ENCODE measurements at places on chromosomes 7 and 10.

- DNase-seq, result no peak
Observed at GRCh38 chr7:154650275-154650674, 352.6 kb downstream of the PAXIP1 start.

DNA sequence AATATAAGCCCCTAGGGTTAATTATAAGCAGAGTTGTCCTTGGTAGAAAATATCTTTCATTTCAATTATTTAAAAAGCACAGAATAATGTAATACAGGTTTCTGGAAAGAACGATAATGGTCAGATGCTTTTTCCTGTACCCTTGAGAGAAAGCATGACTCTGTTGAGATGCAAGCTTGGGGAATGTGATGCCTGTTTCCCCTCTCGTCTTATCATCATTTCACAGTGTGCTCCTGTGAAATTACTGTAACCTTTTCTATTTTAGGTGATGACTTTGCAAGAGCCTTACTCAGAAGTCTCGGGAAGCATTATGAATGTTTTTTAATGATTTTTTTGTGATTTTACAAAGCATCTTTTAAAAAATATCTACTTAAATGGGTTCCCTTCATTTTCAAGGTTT is 243.0 kb downstream of the POLR1F start:
- DNase-seq, result no peak

DNA sequence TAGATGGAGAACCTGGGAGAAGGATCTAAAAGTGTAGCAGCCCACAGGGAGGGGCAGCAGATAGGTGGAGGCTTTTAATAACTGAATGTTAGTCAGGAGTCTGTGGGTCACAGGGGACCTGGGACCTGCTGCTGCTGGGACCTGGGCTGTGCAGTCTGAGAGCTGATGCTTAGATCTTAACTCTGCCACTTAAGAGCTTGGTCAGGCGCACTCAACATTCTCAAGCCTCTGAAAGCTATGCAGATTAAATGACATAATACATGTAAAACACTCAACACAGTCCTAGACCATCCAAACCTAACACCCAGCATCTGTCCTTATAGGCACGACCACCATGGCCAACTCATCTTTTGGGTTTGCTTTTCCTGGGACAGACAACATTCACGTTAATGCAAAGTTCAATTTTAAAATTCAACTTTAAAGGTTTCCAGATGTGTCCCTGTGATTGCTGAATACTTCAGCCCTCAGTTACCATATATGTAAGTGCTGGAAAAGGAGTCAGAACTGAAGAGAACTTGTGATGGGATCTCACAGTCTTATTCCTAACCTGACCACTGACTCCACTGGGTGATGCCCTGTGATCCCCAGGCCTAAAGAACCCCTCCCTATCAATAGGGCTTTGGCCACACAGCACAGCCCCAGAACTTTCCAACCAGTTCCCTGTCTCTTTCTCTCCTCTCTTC is 321.0 kb downstream of the PLXNA4 start:
- DNase-seq, result no peak

DNA sequence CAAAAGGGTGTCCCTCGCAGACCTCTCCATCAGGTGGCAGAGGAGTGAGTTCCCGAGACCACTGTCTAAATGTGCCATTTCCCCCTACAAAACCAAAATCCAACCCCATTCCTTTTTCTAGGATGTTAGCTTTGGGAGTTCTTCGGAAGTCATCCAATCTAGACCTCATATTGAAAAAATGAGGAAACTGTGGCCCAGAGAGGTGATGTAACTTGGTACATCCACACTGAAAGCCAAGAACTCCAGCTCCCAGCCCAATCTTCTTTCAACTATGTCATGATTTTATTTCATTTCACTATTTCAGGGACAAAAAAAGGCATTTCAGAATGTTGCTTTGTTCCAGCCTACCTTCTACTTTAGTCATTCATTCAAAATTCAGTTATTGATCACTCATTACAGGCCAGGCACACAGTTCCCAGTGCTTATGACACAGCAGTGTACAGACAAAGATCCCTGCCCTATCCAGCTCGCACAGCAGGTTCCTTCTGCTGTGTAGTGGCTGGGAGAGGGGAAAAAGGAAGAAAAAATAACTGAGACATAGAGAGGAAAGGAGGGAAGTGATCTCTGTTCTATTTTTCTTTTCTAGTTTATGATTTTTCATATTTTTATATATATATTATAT is 35.8 kb downstream of the SCRN1 start:
- DNase-seq, result no peak

DNA sequence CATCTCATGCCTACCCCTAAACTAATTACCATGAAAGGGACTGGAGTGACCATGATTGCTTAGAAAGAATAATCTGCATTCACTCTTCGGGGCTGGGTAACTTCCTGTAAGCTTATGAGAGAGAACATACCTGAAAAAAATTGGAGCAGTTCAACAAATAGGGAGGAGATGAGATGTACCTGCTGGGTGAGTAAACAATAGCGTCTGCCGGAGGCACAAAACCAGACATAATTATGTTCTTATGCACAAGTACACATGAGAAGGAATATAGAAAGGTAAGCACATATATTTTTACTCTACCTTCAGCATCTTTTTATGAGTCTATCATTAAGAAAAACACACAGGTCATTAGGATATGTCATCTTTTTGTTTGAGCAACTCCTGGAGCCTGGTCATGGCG is 224.6 kb upstream of the FERD3L start:
- DNase-seq, result no peak

DNA sequence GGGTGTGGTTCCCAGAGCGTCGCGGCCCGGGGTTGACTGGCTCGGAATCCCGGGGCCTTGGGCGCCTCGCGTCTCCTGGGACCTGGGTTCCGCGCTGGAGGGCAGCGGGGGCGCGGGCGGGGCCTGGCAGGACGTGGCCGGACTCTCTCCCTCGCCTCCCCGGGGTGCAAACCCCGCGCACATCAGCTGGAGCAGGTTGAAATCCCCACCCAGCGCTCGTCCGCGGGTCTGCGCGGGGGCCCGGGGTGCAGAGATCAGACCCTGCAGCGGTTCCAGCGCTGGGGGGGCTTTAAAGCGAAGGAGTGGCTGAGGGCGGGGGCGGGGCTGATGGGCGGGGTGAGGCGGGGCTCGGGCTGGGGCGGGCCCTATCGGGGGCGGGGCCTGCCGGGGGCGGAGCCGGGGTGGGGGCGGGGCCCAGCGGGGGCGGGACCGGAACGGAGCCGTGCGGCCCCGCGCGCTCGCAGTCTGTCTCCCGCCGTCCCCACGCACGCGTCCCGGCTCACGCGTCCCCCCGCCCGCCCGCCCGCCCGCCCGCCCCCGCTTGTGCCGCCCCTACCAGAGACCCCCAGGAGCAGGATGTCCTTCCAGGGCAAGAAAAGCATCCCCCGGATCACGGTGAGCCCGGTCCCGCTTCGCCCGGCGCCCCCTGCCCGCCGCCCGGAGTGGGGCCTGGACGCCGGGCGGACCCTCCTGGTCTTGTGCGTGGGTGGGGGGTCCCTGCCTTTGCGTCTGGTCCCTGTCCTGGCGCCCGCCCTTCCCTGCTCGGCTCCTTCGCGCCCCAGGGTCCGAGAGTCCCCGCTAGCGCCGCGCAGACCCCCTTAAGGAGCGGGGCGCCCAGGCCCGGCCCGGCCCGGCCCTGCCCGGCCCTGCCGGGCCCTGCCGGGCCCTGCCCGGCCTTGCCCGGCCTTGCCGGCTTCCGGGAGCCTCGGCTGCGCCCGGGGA is at the start of gene DPYSL4:
DPYSL4 (plus strand) TSS at position 461 of the 942 bp plus-strand sequence; CDS start at position 577, 116 bp downstream.
- peak; percentile 15 for DNase-seq

DNA sequence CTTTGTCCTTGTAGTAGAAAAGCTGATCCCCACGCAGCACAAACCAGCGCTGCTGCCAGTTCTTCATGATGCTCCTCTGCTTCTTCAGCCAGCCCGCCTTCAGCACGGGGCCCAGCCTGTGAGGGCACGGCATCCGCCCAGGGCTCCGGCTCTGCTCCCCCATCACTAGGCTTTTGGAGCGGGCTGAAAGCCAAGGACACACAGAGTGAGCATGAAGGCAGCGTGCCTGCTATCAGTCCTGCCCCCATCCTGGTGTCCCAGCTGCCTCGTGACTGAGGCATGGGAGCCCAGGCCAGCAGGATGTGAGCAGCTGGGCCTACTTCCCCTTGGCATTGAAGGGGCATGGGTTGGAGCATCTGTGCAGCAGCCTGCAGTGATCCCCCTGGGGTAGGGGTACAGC is 21.9 kb downstream of the ARHGAP22 start:
- DNase-seq, result no peak

- DNase-seq, result no peak
Observed at GRCh38 chr10:117431160-117431559, 55.9 kb upstream of the PDZD8 start.

DNA sequence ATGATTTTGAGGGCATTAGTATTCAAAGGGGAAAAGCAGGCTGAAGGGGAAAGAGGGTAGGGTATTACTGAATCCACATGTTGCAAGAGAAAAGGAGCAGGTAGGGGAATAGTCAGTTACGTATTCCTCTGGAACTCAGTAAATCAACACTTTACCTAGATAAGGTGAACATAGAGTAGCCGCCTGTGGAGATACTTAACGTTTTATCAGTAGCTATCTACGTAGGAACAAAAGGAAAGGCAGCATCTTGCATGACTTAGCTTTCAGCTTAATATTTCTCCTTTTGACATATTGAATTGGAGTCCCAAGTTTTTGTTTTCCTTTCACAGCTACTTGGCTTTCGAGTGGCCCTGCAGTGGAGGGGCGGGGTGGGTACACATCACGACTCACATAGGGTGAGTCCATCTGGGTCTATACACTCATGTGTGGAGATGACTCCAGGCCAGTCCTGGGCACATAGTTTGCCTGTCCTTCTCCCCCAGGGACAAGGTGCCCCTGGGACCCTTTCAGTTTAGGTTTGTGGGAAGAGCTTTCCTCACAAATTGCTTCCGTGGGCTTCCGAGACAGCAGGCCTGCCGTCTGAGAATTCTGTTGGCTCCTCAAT is 48.1 kb downstream of the CCNY start:
- DNase-seq, result no peak

GRCh38 chr7:36303202-36304098 is 86.2 kb upstream of the ANLN start:
- no peak for DNase-seq

DNA sequence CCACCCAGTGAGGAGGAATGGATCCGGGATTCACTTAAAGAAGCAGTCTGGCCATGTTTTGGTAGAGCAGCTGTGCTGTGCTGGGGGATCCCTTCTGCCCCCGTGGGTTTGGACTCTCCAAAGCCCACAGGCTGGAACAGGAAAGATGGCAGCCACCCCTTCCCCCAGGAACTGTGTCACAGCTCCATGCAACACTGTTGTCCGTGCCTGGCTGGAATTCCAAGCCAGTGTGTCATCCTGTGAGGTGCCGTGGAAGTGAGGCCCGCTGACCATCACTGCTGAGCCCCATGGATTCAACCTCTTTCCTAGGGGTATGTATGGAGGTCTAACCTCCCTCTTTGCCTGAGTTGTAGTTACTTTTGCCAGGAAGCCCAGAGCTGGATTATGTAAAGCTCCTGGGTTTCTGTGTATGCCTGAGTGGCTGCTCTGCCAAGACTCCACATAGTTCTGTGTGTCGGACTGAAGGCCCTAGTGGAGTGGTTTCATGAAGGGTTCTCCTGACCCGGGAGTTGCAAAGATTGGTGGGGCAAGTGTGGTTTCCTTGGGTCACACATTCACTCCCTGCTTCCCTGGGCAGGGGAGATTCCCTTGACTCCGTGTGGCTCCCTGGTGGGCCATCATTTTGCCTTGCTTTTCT is 35.1 kb upstream of the PCGF5 start:
- DNase-seq, result no peak

GRCh38 chr7:39720586-39720985 is 97.2 kb downstream of the RALA start:
- no peak for DNase-seq

DNA sequence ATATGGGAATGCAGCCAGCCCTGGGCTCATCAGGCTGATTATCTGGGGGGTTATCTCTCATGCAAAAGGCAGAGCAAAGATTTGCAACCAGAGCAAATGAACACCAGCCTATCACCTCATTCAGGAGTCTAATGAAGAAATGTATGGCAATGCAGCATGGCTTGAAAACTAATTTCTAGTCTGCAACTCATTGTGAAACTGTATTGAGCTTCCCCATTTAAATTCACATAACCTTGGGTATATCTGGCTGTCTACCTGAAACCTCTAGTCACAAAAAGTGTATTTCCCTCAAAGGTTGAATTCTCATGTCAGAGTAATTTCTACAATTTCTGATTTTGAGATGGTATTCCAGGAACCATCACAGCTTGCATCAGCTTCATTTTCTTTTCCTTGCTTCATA is 240.0 kb downstream of the SDHAF3 start:
- no peak for DNase-seq

- DNase-seq, result no peak
Observed at GRCh38 chr7:16811551-16811950, 6.8 kb upstream of the AGR2 start.

DNA sequence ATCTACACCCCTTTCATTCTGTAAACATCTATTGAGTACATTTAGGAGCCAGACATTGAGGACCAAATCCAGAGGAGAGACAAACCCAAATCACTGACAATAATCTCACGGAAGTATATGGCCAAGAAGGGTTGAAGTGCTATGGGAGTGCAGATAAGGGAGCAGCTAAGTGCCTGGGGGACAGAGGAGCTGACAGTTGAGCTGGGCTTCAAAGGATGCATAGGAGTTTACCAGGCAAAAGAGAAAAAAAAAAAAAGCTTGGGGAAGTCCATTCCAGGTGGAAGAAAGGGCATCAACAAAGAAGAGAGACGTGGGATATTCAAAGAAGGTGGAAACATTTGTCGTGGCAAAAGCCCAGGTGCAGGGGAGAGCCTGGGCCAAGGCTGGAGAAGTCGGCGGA is 60.5 kb upstream of the NANOS1 start:
- DNase-seq, result no peak

DNA sequence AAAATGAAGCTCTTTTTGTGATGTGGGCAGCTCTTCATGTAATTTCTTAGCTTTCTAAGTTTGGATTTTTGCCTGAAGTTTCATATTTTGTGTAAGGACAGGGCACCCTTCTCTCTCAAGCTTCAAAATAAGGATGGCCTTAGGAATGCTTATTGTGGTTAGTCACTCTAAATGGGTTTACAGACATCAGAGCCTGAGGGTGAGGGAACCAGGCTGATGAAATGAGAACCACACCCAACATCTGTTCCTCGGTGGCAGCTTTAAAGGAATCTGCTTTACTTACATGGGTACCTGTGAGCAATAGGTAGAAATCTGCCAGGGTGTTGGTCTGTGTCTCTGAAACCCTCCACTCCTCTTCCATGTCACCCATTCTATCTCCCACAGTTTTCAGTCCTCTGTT is 174.3 kb downstream of the EMX2 start:
- no peak for DNase-seq

GRCh38 chr7:50449881-50450589 is at the start of gene FIGNL1:
Gene FIGNL1 (minus strand): TSS chr7:50450350. CDS start chr7:50447287, 3,063 bp downstream.
- DNase-seq, result peak; percentile 91

DNA sequence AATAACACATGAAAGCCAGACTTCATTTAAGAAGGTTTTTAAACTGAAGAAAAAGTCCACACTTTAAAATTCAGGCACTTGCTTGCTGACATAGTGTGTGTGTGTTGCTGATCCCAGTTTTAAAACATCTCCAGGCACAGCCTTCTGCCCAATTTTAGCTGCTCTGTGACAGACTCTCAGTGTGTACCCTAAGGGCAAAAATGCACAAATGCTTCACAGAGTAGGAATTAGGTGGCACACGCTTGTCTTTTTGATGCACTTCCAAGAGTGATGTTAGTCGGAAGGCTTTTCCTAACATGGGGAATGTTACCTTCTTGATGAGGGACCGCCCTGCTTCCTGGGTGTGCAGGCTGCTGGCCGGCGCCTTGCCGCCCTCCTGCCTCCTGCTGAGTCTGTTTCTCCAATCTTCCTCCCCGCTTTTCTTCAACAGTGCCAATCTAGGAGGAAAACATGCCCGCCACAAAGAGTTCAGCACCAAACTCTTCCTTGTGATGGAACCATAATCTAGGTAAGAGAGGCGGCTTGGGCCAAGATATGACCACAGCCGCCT is 122.3 kb downstream of the SVIL start:
- no peak for DNase-seq
